ENCODE measurements at places on chromosomes 7 and 10. TPM values are rescaled to one million over a fixed set of nuclear protein-coding genes. Genes with fewer than 3 reads are reported as not detected.

DNA sequence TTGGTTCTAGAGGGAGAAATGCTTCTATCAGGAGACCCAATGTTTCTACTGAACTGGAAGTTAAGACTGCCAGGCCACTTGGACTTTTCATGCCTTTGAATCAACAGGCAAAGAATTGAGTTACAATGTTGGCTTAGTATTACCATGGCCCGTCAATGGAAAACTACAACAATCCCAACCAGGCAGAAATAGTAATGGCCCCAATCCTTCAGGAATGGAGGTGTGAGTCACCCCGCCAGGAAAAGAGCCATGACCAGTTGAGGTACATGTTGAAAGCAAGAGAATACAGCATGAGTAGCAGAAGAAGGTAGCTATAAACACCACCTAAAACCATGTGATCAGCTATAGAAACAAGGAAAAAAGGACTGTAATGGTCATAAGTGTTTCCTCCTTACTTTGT, 101.9 kb downstream of the DGKB start:
- no peak for DNase-seq

GRCh38 chr7:6273917-6274630, 1.6 kb upstream of the CYTH3 start:
- DNase-seq: no peak

INA gene
- not detected for polyA plus RNA-seq

DNA sequence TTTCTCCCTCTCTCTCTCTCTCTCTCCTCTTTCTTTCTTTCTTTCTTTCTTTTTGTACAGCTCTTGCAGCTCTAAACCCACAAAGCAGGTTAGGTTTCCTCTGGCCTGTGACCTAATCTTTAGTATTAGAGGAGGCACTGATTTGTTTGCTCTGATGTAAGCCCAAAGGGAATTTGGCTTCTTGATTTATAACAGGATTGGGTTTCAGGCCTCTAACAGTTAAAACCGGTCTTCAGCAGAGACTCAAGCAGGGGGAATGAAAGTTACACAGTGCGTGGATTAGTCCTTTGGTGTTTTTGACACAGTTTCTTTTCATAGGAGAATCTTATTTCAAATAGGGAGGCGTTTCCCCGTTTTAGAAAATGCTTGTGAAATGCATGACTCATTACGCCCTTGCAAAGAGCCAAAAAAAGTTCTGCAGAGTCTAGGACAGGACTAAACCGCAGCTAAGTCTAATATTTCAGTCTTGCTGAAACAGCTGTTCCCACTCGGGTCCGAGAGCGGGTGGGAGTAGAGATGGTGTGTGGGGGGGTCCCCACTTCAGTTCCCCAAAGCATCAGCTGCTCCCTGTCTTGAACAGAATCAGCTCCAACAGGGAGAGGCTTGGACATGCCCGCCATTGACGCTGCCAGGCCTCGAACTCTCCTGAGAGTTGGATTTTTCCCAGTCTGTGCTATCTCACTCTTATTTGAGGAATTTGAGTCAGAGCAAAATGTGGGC, 296.5 kb upstream of the PITRM1 start:
- DNase-seq: peak; percentile 92

DNA sequence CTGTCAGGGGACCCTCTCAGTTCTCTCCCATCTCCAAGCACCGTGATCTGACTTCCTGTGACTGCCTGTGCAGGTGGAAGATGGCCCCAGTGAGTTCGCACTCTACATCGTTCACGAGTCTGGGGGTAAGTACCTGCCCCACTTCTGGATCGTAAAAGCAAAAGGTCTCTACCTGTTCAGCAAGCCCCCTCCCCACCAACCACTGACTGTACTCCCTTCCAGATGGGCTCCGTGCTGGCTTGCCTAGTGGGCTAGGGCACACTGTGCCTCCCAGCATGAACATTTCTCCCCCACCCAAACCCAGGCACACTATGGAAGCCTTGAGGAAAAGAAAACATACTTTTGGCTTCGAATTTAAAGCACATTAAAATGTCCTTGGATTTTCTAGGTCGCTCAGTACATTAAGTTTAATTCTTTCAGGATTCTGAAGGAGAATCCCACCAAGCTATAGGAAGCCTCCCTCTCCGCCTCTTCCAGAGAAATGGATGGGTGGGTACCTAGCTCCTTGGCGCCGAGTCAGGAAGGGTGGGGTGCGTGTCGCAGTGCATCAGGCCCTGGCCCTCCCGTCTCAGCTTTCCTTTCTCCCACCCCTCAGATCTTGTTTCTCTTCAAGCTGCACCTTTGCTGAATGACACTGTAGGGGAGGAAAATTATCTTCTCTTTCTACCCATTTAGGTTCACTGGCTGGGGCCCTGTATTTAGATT, 11.0 kb upstream of the ZNF22 start:
- peak; percentile 53 for DNase-seq

GRCh38 chr10:73099141-73099540, 2.5 kb upstream of the P4HA1 start:
- no peak for DNase-seq

ASB10 gene
- 0.22 TPM for polyA plus RNA-seq

C10orf105 gene
- polyA plus RNA-seq: not detected

- DNase-seq: no peak
Observed at GRCh38 chr7:134832367-134832766, 52.9 kb downstream of the CALD1 start.

FAM25C gene
- not detected for polyA plus RNA-seq

GRCh38 chr7:17773289-17773626, 167.0 kb downstream of the SNX13 start:
- no peak for DNase-seq

HOXA13 gene
- 0.17 TPM for polyA plus RNA-seq

GRCh38 chr10:116808706-116809105, 40.6 kb upstream of the ENO4 start:
- DNase-seq: no peak

DNA sequence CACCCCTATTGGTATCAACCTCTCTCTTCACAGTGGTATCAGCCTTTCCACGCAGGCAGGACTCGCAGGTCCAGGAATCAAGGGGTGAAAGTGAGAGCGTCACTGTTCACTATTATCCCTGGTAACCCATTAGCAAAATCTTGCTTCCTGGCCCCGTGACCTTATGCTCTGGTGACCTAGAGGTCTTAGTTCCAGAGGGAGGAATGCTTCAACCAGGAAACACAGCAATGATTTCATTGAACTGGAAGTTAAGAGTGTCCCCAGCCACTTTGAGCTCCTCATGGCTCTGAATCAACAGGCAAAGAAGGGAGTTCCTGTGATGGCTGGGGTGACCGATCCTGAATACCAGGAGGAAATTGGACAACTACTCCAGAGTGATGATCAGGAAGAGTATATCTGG, 90.6 kb downstream of the CUL2 start:
- no peak for DNase-seq

GRCh38 chr7:22499044-22499443, 944 bp downstream of the STEAP1B start:
- no peak for DNase-seq

CAV1 gene
- polyA plus RNA-seq: 15.7 TPM

CDHR1 gene
- polyA plus RNA-seq: 0.47 TPM

CTAGE6 gene
- polyA plus RNA-seq: not detected

DNA sequence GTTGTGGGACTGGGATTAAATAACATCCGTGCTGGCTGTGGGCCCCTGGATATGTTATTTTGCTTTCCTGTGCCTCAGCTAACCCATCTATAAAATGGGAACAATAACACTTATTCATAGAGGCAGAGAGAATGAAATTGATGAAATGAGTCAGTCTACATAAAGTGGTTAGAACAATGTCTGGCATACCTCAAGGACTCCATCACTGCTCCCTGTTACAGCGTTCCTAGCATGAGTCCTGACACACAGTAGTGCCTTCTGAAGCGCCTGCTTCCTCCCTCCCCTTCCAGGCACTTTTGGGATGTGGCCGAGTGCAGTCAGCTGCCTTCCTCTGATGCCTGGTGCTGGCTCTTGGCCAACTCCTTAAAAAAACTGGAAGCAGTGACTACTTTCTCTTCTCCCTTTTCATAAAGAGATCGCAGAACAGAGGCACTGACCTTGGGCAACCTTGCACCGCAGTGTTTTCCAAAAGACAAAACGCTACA, 108.4 kb upstream of the ZMIZ1 start:
- DNase-seq: no peak

ANKRD1 gene
- 0.58 TPM for polyA plus RNA-seq

DNA sequence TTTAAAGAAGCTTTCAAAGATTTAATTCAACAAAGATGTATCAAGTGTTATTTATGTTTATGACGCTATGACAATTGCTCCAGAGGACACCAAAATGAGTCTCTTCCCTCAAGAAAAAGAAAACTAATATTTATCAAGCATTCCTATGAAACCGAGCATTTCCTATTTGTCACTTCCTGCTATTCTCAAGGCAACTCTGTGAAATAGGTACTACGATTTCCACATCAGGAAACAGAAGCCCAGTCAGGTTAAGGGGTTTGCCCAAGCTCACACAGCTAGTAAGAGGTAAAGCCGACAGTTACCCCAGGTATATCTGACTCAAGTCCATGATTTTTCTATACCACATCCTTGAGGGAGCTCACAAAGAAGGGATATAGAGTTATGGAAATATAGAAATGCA, 85.9 kb downstream of the TRIL start:
- DNase-seq: no peak

MYOZ1 gene
- polyA plus RNA-seq: 9.2 TPM

GRCh38 chr7:84497873-84498272, 303.3 kb upstream of the SEMA3A start:
- DNase-seq: no peak

DNA sequence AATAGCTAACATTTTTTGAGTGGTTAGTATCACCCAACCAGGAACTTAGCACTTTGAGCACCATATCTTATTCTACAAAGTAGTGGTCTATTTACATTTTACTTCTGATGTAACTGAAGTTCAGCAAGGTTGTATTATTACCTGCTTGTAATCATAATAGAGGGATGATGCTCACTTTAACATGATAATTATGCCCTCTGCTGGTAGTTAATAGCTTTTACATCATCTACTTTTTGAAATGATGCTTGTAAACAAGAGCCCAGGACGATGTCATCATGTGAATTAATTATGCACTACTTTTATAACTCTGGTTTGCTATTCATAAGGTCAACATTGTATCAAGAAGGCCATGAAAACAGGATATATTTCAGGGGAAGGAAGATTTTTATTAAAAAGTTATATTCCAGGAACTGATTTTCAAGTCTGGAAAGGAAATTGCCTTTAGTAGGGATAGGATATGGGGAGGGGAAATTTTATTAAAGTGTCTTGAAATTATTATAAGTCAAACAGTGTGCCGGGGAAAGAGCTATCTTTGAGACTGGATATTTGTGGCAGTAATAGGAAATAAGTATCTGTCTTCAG, 80.3 kb upstream of the SCIN start:
- DNase-seq: no peak

GRCh38 chr7:142412551-142413193, 154.8 kb upstream of the PRSS58 start:
- DNase-seq: no peak

GRCh38 chr7:1083729-1084657, 3.9 kb upstream of the GPER1 start:
- DNase-seq: peak; percentile 84

DNA sequence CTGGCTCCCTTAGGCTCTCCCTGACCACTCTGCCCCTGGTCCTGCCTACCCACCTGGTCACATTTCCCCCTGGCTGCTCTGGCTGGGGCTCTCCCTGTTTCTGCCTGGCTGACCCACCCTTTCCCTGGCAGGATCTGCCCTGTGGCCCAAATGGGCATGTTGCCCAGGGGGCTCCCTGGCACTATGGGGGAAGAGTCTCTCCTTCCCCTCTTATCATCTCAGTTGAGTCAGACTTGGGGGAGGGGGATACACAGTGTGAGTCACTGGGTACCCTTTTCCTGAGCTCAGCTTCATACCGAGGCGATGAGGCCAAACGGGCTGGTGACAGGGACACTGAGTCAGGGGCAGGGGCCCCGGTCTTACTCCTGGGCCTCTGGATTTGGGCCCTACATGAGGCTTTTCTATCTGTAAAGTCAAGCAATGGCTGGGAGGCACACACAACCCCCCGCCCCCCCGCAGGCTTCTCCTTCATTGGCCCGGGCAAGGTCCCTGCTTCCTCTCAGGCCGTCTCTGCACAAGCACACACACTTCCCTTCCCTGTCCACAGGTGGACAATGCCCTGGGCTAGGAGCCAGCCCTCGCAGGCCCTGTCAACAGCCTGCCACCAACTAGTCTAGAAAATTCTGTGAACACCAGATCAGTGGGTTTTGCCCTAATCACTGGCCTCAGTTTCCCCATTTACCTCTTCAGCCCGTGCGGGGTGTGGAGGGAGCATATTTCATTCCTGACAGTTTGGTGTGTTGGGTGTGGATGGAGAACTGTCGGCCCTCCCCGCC, 627 bp upstream of the FLNC start:
- peak; percentile 32 for DNase-seq

- no peak for DNase-seq
Observed at GRCh38 chr7:159211540-159212182, 67.0 kb upstream of the VIPR2 start.

GRCh38 chr7:24922099-24922773, 57.7 kb downstream of the OSBPL3 start:
- DNase-seq: peak; percentile 29

- no peak for DNase-seq
Observed at GRCh38 chr7:129089521-129090212, 34.8 kb upstream of the TNPO3 start.

DNA sequence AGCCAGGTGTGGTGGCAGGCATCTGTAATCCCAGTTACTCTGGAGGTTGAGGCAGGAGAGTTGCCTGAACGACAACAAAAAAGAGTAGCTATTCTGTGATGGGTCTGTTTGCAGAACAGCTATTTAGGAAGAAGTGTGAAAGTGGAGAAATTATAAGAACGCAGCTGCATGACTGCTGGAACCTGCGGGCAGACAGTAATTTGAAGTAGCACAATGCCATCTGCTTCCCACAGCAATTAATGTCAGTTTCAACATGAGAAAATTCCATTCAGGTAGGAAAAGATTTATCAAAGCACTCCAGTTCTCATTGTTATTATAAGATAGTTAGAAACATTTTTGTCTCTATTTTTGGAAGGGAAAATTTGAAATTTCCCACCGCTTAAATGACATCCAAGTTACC, 21.5 kb downstream of the LAMB1 start:
- no peak for DNase-seq

DNA sequence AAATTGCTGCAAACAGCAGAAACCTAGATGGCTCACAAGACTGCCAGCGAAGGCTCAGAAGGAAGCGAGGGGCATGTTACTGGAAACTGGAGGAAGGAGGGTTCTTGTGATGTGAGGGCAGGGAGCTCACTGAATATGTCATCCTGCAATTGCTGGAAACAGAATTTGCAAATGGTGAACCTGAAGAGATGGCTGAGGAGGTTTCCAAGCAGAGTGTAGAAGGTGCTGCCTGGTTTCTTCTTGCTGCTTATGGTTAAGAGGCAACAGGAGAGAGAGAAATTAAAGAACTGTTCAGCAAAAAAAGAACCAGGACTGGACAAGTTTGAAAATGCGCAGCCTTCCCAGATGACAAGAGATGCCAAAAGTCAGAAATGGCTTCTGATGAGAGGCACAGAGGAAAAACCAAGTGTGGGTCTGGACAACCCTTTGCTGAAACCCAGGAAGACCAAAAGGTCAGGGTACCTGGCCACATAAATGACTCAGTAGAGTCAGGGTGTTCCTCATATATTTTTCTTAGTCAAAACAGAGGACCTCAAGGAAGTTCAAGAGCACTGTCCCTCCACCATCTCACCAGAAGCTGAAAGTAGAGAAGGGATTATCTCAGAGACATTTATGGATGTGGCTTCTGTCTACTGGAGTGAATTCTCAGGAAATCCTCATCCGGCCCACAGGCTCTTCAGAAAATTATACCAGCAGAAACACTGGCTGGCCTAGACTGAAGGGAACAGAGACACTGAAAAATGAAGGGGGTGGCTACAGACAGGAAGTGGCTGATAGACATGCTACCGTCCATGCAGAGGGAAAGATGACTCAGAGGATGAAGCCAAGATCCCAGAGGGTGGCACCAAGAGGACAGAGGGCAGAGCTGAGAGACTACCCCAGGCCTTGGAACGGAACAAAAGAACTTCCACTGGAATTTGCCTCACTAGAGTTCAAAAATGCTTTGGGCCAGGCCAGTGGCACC, 10.1 kb downstream of the PAPOLB start:
- peak; percentile 4 for DNase-seq

Data from kidney (tissue), 22 donors.